Stimulated activated CD8-positive, alpha-beta memory T cell treated with anti-CD3 and anti-CD28 coated beads, Interleukin-7, amount 100 ng/mL, for 4 hours (primary cell): ENCODE measurements at places on chromosomes 2 and 18.
A peak's percentile ranks its signal among the peaks of the same experiment; 100 is the strongest.

GRCh38 chr2:233053928-233054784 lies 6.0 kb upstream of the INPP5D start:
- DNase-seq, result no peak

- DNase-seq, result no peak
These were observed 56.4 kb downstream of the STK25 start for GRCh38 chr2:241451840-241452506.

DNA sequence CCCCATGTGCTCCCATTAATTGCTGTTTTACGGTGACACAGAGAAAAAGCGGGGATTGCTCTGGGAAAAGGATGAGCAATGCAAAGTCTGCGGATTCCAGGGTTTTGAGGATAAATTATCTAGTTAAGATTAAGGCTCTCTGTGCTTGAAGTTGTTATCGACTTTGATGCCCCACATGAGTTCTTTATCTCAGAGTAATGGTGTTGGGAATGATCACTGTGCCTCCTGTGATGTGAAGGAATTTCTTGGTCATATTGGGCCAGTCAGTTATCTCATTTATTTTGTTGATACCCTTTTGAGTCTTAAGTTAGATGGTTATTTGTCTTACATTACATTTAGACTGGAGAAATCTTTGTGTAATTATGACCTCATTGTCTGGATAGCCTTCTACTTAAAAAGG lies 184.6 kb upstream of the MEX3C start:
- no peak for DNase-seq

DNA sequence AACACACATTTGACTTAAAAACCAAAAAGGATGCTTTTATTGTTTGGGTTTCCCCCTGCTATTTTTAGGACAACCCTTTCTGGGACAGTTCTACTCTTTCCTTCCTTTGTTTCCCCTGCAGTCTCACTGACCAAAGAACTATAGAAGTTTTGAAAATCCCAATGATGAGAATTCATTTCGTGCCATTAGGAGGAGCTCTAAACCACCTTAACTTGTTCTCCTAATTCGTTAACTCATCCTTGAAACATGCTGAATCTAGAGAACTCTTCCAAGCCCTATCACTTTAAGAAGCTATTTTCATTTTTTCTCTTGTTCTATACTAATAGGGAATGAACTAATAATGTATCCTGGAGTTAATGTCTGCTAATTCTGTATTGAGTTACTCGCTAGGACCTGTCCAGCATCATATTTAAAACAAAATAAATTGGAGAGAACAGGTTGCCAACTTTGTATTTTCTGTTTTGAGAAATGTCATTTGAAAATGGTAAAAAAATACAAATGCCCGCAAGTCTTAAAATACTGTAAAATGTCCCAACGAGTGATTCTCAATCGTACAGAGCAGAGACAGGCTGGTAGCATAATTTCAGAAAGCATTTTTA lies 62.9 kb downstream of the AFTPH start:
- no peak for DNase-seq

GRCh38 chr2:75562513-75562864 lies 1.8 kb upstream of the EVA1A start:
- no peak for DNase-seq

- peak; percentile 12 for DNase-seq
These were observed 15.9 kb upstream of the C1QL2 start for GRCh38 chr2:119174216-119174992.

GRCh38 chr2:43347746-43348145 lies 121.3 kb upstream of the ZFP36L2 start:
- DNase-seq, result no peak

GRCh38 chr2:105873721-105874120 lies 129.0 kb downstream of the NCK2 start:
- DNase-seq, result peak; percentile 48

DNA sequence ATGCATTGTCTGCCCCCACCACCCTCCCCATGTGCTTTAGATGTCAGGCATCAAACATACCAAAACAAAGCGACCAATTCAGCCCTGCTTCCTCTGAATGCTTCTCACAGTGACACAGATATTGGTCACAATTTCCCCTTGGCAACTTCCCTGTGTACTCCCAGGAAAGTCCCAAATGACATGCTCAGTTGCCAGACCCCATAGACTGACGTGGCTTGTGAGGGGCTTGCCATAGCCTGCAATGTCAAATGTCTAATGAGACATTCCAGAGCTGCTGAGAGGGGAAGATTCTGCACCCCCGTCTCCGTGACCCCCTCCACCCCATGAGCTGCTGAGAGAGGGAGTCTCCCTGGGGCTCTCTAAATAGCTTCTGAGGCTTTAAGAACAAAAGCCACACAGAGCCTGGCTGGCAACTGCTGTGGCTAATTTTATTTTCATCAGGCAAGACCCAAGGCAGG lies 47.3 kb downstream of the RFTN2 start:
- no peak for DNase-seq

DNA sequence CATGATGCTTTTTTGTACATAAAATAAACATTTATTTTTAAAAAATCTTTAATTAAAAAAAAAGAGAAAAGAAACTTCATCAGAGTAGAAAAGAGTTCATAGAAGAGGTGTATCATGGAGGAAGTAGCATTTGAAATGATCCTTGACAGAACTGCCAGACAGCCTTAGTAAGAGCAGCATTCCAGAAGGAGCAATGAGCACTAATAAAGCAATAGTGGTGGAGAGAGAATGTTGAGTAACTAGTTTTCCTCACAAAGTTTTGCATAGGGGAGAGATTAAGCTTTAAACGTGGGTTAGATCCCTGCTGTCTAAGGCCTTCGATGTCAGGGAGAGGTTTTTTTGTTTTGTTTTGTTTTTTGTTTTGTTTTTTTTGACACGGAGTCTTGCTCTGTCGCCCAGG lies 29.8 kb upstream of the METTL21A start:
- DNase-seq, result no peak

DNA sequence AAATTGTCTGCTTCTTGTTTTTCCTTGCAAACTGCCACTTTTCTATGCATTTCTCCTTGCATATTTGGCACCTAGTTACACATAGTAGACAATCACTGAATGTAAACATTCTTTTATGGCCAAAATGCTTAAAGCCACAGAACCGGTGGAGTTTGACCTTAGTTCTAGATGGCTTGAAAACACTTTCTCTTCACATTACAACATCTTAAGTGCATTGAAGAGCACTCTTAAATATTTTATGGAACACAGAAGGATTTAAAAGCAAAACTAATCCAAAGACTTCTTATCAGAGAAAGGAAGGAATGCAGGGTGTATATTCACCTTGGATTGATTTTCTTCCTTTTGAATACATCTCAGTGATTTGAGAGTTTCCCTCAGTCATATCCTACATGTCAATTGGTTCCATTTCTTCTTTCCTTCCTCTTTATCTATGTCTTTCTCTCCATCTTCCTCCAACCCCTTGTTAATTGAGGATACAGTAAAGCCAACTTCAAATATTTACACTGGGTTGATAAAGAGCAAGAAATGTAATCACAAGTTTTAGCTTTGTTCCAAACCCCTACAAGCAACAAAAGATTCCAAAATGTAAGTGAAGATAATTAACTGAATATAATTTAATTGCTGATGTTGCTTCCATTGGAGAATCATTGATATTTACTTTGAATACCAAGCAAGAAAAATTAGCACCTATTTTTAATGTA lies 548.0 kb downstream of the CNTNAP5 start:
- DNase-seq, result no peak

- no peak for DNase-seq
These were observed 122.5 kb downstream of the FHOD3 start for GRCh38 chr18:36419900-36420531.

DNA sequence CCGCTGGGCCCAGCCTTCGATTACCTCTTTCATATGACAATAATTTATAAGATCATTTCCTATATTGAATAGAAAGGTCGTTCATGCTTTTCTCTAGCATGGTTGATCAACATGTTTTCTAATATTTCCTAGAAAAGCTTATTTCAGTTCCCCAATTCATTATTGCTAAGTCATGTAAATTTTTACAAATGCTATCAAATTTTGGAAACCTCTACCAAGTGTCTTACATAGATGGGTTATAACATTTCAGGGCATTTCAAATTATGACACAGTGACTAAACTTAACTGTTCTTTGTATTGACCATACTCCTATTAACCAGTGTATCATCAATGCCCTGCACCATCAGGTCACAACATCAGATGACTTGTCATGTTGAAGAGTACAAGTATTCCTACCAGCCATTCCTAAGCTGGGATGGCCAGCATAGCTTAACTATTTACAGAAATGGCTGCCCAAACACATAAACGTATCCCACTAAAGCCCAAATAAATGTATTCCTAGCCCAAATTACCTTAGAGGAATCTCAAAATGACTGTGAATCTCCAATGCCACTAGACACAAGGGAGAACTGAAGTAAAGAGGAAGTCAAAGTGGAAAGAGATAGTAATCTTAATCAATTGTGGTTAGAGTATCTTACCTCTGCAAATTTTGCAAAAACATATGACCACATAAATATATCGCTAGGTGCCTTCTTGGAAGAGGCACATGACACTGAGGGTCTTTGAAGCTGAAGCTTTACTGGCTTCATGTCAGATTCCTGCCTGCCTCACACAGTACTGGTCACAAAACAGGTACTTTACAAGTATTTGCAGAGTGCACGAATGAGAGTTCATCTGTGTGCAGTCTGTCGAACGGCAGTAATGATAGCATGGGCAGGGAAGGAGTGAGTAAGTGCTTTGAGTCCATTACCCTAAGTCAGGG lies 87.3 kb upstream of the TLK1 start:
- no peak for DNase-seq

DNA sequence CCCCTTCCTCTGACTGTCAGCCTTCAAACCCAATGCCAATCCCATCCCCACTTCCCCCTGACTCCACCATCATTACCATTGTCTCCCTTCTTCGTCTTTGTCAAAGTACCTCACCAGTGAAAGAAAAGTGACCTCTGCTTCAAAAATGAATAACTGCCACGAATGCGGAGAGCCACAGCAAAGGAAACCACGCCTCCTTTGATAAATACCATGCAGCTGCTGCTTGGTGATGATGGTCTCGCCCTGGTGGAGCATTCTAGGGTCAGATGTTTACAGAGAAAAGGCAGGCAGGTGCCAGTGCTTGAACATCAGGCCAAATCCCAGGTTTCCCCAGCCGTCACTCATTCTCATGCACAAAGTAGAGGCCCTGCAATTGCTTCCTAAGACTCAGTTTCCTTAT lies 162.2 kb downstream of the BCL11A start:
- DNase-seq, result no peak

DNA sequence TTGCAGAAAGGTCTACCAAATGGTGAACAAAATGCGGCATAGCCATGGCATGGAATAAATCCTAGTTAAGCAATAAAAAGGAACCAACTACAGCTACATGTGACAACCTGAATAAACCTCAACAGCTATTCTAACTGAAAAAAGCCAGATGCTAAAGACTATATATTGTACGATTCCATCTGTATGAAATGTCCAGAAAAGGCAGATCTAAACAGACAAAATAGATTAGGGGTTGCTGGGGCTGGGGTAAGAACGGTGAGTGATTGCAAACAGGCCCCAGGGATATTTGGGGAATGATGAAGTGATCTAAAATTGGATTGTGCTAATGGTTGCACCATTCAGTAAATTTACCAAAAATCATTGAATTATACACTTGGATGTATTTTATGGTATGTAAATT lies 2.8 kb downstream of the CCDC68 start:
- DNase-seq, result no peak

- DNase-seq, result no peak
These were observed 2036.1 kb upstream of the LRRTM1 start for GRCh38 chr2:82340578-82341053.

DNA sequence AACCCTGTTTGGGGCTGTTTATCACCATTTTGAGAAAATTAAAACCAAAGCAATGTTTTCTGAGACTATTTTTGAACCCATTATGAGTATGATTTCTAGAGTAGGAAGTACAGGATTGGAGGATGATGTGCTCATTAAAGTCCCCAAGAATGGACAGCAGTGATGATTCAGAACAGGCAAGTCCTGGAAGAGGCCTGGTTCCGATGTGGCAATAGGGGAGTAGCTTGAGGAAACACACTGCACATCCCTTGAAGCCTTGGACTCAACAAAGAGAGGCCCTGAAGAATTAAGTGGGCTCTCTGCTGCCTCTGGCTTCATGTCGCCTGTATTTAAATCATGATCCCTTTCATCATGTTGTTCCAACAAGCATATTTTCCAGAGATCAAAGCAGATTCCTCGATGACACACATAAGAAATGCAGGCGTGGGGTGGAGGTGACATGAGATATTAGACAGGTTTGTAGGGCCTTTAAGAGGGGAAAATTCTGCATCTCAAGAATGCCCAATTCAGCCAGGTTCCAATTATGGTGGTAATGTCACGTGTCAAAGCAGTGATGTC lies 242.2 kb downstream of the FHOD3 start:
- no peak for DNase-seq

DNA sequence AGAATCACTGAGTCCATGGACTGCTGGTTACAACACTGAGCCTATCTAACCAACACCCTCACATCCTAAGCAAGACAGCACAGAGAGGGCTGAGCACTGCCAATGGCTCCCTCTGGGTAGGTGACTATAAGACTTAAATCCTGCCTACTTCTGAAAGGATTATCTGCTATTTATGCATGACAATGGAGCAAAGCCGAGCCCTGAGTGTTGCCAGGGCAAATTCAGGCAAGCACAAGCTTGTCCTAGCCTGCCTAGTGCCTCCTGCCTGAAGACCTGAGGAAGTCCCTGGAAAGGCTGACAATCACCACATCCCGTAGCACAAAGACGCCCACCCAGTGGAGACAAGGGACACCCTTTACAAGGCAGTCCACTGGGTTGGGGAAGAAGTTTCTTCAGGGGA lies 129.7 kb downstream of the OSR1 start:
- DNase-seq, result no peak

DNA sequence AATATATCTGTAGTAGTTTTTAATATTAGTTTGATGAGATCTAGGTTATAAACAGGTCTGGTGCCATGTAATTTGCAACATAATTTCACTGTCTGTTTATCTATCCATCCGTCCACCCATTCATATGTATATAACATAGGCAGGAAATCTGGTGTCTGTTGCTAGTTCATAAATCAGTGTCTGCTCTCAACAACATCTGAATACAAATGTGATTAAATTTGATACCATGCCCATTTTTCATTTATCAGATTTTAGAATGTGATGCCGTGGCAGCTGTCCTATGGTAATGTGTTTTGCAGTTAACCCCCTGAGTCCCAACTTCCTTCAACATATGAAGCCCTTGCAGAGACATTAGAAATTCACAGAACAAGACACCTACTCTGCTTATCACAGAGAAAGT lies 228.4 kb downstream of the CMPK2 start:
- DNase-seq, result no peak

- no peak for DNase-seq
These were observed 45.2 kb downstream of the STRADB start for GRCh38 chr2:201496785-201497184.

GRCh38 chr2:220789961-220790360 lies 782.1 kb downstream of the EPHA4 start:
- no peak for DNase-seq

GRCh38 chr2:163554864-163555263 lies 180.9 kb downstream of the FIGN start:
- DNase-seq, result no peak

DNA sequence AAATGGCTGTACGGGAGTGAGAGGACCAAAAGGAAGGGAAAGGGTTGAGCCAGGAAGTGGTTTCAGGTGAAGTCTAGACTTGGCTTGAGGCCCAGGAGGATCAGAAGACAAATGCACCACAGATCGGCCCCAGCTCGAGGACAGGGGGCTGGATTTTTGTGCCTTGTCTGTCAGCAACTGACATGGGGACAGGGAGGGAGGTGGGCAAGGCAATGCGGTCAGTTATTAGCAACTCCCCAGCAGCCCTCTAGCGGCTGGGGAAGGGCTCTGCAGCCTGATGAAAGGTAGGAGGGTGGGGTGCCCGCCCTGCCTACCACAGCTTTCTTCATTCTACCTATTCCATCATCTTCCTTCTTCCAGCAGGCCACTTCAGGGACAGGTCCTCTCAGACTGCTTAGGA lies 50.0 kb downstream of the CPO start:
- DNase-seq, result no peak
